Kasumi-1 (cell line): ENCODE measurements at places on chromosomes 3 and 15.

DNA sequence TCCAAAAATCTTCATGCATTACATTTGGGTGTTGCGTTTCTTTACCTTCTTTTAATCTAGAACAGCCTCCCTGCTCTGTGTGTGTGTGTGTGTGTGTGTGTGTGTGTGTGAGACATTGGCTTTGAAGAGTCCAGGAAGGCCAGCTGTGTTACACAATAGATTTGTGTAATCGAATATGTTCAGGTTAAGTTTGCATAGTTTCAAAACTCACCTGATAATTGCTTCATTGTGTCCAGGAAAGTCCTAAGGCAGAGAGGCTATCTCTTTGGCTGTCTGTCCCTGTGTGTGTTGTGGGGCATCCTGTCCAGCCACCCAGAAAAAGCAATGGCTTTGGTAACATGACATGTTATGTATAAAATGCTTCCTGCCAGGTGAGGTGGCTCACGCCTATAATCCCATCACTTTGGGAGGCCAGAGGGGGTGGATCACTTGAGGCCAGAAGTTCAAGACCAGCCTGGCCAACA is 37.5 kb downstream of the ZNF710 start:
- no peak for DNase-seq

GRCh38 chr3:184305577-184305976 is 6.5 kb downstream of the PSMD2 start:
- peak; percentile 49 for DNase-seq

- DNase-seq: peak; percentile 51
Observed at GRCh38 chr3:160921020-160921635, 165.1 kb downstream of the PPM1L start.

DNA sequence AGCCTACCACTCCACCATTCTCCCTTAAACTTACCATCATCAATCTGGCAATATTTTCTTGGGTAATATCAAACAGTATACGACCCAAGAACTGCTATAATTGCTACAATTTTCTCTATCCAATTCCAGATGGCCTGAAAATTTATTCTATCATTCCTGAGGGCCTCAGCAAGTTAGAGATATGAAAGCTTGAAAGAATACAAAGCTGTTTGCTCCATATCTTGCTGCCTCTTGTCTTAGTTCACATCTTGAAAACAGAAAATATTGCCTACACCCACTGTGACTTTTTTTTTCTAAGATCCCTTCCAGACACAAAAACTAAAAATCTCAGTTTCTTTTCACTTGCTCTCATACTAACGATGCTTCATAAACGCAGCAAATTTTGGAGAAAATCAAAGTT is 898.9 kb downstream of the OTOL1 start:
- no peak for DNase-seq

DNA sequence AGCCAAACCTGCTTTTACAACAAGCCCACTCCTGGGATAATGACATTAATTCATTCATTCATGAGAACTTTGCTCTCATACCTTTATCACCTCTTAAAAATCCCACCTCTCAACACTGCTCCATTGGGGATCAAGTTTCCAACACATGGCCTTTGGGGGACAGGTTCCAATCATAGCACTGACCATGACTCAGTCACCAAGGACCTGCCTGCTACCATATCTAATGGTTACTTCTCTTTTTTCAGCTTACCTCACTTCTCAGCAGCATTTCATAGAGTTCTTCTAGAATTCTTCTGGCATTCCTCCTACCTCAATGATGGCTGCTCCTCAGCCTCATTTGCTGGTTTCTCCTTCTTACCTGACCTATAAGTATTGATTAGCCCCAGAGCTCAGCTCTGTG is 36.9 kb upstream of the RYK start:
- DNase-seq: no peak

- DNase-seq: no peak
Observed at GRCh38 chr15:75112278-75112847, 89.0 kb downstream of the PPCDC start.

GRCh38 chr3:187823746-187824145 is 78.5 kb upstream of the BCL6 start:
- DNase-seq: no peak

DNA sequence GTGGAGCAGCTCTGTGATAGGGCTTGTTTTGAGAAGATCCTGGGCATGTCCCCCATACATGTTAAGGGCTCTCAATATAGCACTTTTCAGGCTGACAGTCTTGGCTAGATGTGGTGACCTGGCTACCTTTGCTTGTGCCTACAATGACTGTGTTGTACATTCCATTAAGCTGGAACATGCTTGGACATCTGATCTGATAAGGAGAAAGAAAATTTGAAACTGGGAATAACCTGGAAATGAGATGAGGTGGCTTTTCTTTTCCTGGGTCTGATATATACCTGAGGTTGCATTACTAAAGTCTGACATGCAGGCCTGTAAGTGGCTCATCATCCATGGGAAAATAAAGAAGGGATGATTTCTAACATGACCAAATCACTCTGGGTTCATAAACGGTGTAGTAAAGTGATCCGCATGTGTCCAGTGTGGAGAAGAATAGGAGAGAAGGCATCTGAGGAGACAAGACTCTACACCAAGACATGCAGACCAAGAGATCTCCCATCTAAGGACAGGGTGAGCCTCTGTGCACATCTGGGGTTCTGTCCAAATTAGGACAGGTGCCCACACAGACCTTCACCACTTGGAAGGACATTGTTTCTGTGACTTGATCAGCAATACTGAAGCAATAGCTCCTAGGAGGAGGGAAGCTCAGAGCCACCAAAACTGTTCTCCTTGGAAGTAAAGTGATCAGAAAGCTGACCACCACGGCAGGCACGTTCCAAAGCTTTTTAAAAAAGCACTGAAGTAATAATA is 62.0 kb downstream of the KLHL6 start:
- no peak for DNase-seq

- DNase-seq: no peak
Observed at GRCh38 chr15:76566276-76566675, 229.7 kb downstream of the ISL2 start.

DNA sequence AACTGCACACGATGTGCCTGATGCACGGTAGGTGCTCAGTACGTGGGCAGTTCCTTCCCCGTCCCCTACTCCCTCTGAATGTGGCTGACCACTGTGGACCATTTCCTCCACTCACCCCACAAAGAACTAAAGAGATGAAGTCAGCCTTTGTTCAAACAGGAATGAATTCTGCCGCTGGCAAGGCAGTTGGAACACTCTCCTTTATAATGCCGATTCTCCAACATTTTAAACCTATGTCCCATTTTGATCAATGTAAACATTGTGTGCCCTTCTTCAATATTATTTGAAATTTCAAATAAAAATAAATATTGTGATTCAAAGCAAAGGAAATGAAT is 57.5 kb upstream of the MEF2A start:
- DNase-seq: no peak
